ENCODE measurements at places on chromosomes 1 and 21.

- no peak for DNase-seq
Measured at GRCh38 chr1:63693944-63694571, 79.8 kb upstream of the ROR1 start.

DNA sequence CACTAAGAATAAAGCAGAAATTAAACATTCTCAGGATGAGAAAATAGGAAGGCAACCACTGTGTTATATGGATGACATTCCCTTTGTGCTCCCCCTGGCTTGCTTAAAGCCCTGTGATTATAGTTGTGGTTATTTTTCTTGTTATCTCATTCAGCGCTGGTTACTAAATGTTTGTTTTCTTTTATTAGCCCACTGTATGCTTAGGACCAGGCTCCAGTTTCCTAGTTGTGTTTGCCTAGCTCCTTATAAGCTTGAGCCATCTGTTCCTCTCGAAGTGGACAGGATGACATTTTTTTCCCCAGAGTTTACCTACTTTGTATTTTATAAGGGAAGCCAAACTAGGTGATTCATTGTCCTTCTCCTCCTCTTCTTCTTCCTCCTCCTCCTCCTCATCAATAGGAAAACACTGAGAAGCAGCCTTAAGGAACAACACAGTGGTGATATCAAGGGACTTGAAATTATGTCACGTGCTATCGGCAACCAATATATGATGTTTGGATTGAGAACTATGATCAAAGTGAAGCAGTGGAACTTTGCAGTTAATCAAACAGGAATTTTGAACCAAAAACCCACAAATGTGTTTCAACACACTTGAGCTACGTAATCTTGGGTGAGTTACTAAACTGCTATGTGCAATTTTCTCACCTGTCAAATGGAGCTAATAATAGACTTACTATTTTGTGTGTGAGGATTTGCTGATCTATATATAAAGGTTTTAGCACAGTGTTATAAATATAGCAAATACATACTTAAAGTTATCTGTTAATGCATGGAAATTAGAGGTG is 35.1 kb upstream of the RGS7 start:
- no peak for DNase-seq

GRCh38 chr21:41744028-41744930 is 22.6 kb downstream of the RIPK4 start:
- DNase-seq: no peak

- DNase-seq: no peak
Measured at GRCh38 chr1:117600966-117601365, 4.9 kb upstream of the TENT5C start.

GRCh38 chr21:37562920-37563640 is 196.5 kb downstream of the DYRK1A start:
- DNase-seq: peak; percentile 66

Measured in NCI-H526 (cell line).